ENCODE measurements at places on chromosomes 1 and 21. TPM values are rescaled to one million over a fixed set of nuclear protein-coding genes. Genes with fewer than 3 reads are reported as not detected.

Gene CSF3R
- total RNA-seq: not detected

Gene FCGR1A
- not detected for total RNA-seq

Gene IL19
- total RNA-seq: not detected

Gene LORICRIN
- not detected for total RNA-seq

Gene PLA2G2D
- total RNA-seq: not detected

Gene CLCA4
- total RNA-seq: not detected

Gene RIMKLA
- total RNA-seq: under 0.01 TPM

Gene CFHR3
- total RNA-seq: not detected

Gene TRIM67
- not detected for total RNA-seq

Gene CRYBG2
- total RNA-seq: not detected

Gene TSPEAR
- total RNA-seq: under 0.01 TPM

Gene KDF1
- total RNA-seq: not detected

Gene BNIPL
- 0.20 TPM for total RNA-seq

Gene RLF
- 19.2 TPM for total RNA-seq

Gene HHIPL2
- total RNA-seq: not detected

Gene NAV1
- total RNA-seq: 1.6 TPM

Gene CD34
- total RNA-seq: 14.7 TPM

Gene SH2D2A
- total RNA-seq: under 0.01 TPM

Gene AMY1B
- not detected for total RNA-seq

Gene PRR9
- total RNA-seq: not detected

Gene SMPDL3B
- total RNA-seq: 0.60 TPM

Gene CHI3L1
- not detected for total RNA-seq

Gene NEK2
- total RNA-seq: 2.4 TPM

Gene S100A7A
- not detected for total RNA-seq

Gene RCC1
- total RNA-seq: 46.6 TPM

Gene OPRD1
- total RNA-seq: not detected

Gene JAM2
- total RNA-seq: 0.22 TPM

Gene PROK1
- not detected for total RNA-seq

Gene ASTN1
- total RNA-seq: not detected

Gene FAM151A
- not detected for total RNA-seq

Gene MPZ
- total RNA-seq: 0.60 TPM

Gene FAM131C
- not detected for total RNA-seq

Gene CD1E
- total RNA-seq: not detected

Gene CACNA1S
- not detected for total RNA-seq

Gene OSCP1
- total RNA-seq: 4.2 TPM

Gene CD164L2
- total RNA-seq: not detected

Gene FAM163A
- total RNA-seq: 0.22 TPM

Gene FALEC
- not detected for total RNA-seq

Gene AK5
- 21.2 TPM for total RNA-seq

Gene FAM89A
- total RNA-seq: 23.5 TPM

Gene CD48
- total RNA-seq: not detected

Gene PLEKHN1
- total RNA-seq: 0.22 TPM

Gene FCRL4
- not detected for total RNA-seq

Gene ANKRD45
- total RNA-seq: not detected

Gene C1orf87
- total RNA-seq: not detected

All from lung microvascular endothelial cell (primary cell).